Hippocampal formation (tissue), 2 donors: ENCODE measurements at places on chromosomes 6 and 20.

GRCh38 chr6:145865595-145865994, 51.0 kb upstream of the FBXO30 start:
- DNase-seq, result no peak

DNA sequence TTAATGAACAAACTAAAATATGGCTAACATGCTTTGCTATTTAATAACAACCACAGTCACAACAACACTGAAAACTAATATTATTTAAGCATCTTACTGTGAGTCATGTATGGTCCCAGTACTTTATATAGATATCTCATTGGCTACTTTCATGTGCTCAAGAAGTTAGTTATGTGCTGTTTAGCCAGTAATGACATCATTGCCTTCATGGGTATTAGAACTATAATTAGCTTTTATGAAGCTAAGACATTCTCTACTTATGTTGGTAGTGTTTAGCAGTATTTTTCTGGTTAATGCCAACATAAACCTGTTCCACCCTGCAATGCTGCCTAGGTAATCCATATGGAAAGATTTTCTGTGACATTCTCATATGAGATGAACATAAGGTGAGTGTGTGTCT, 56.1 kb downstream of the ADGRG6 start:
- no peak for DNase-seq

DNA sequence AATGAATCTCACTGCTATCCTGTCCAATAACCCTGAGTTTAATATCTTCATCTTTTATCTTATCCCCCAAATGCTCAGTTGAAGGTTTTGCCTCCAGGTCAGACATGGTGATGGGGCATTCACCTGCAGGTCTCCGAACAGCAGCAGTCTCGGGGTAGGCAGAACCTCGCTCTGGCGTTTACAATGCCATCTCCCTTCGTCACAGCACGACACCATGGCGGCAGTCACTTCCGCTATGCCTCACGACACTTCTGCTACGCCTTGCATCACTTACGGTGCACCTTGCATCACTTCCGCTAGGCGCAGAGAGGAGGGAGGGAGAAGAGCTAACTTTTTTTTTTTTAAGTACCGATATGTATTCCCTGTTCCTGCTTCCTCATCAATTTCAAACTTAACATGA, 194.9 kb downstream of the BCAS1 start:
- no peak for DNase-seq

DNA sequence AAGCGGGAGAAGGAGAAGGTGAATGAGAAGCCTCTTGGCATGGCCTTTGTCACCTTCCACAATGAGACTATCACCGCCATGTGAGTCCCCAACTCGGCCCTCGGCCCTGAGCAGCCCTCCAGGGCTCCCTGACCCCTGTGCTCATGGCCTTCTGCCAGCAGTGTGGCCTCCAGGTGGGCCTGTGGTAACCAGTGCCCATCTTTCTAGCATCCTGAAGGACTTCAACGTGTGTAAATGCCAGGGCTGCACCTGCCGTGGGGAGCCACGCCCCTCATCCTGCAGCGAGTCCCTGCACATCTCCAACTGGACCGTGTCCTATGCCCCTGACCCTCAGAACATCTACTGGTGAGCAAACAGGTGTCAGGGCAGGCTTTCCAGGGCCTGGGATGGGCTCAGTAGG, 10.3 kb upstream of the CAPN11 start:
- DNase-seq, result no peak

GRCh38 chr6:141401851-141402250, 730.9 kb upstream of the GJE1 start:
- peak; percentile 51 for DNase-seq

DNA sequence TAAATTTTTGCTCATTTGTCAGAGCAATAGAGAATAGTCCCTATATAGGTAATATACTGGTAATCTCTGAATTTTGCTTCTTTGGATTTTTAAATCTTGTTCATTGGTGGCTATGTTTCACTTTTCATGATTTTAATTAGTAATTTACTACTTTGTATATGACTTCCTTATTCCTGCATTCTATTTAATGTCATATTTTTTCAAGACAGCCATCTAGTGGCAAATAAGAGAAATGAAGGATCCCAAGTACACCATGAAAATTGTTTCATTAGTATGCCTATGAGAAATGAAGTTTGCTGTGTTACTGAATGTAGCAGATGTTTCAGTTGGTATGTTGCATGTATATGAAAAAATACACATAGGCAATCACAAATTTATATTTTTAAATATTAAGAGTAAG, 82.4 kb downstream of the ZNF292 start:
- peak; percentile 11 for DNase-seq

DNA sequence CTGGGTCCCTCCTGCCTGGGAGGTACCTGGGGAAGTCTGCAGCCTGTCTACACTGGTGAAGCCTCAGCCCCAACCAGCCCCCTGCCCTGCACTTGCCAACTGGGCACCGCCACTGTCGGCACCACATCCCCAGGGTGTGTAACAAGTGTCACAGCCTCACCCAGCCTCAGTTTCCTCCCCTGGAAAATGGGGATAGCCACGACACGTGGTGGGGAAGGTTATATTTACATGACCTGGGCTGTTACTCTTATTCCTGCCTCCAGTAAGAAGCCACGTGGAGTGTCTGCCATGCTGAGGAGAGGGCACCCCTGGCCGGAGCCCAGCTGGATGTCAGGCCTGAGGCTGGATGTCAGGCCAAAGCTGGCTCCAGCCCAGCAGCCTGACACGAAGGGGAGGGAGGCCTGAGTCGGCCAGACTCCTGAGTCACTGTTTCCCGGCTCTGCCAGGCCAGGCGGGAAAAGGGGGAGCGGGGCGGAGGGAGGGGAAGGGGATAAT, 44.9 kb downstream of the SNAI1 start:
- peak; percentile 44 for DNase-seq

- DNase-seq, result no peak
Measured at GRCh38 chr6:35486005-35486925, 10.6 kb downstream of the TEAD3 start.

DNA sequence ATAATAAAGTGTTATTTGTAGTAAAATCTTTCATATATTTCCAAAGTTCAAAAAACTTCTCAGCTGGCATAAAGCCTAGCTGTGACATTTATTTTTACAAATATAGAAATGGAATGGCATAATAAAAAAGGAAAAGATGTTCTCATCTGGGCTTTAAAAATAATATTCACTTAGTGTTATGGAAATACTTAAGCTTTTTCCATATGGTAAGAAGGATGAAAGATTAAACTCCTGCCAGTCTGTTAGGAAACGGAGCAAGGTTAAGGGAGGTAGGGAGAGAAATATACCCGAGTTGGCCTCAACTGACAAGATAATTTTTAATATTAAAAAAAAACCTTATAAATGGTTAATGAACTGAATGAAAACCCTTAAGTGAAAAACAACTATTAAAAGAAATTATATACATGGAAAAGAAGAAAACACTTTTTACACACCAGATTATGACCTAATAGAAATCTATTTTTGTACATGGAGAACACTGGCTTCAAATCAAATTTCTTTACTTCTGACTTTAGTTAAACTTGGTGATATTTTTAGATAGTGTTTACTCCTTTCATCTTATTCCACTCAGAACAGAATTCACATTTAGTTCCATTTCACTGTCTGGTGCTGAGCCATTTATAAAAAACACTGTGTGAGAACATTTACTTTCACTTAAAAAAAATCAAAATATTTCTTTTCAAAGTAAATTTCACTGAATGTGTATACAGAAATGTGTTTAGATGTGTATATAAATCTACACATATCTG, 137.0 kb downstream of the DST start:
- no peak for DNase-seq

GRCh38 chr20:15077733-15078250, 740.4 kb upstream of the FLRT3 start:
- no peak for DNase-seq

DNA sequence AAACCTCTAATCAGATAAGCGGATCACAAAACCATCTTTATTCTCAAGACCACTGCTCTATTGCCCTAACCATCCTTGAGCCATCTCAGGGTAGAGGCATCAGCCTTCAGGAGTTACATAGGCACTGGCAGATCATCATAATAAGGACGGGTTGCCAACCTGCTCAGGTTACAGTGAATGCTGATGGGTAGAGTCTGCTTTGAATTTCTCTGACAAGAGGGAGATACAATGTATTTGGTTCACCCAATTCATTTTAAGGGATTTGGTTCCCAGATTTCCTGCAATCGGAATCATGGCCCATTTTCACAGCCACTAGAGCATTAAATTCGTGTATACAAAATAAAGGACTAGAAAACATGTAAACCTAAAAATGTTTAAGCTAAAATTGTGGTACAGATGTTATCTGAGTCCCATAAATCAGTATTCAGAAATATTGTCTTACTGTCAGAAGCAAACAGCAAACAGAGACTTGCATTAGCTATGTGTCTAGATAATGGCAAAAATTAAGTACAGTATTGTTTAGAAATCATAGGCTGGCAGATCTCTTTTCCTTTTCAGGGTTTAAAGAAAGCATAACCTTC, 41.9 kb upstream of the TMEM170B start:
- DNase-seq, result no peak

DNA sequence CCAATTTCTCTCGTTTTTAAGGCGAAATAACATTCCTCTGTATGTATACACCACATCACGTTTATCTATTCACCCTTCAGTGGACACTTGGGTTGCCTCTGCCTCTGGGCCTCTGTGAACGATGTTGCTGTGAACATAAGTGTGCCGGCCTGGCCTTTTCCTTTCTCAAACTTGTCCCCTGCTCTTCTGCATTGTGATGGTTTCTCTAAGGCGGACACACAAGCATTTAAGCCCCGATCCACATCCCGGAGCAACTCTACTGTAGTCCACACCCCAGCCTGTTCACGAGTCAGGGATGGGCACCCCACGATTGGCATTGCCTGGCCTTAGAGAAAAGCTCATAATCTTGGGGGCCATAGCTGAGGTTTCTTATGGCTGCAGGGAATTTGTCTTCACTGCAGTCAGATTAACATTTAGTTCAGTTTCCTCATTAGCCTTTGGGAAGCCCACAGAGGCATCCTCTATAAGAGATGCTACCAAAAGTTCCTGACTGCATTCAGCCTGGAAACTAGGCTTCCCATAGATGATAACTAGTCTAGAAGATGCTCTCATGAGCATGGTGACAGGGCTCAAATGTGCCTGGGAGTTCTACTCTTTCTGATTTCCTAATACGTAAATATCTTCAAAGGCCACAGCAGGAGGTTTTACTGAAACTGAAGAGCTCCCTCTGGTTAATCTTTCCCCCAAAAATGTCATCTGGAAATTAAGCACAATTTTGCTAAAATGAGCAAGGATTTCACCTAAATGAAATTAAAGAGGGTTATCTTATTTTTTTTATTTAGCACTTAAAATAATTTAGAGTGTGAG, 762 bp downstream of the ZC3H12D start:
- DNase-seq, result no peak
